Activated CD4-positive, alpha-beta T cell treated with anti-CD3 and anti-CD28 coated beads for 36 hours (primary cell): ENCODE measurements at places on chromosomes 2 and 18.

DNA sequence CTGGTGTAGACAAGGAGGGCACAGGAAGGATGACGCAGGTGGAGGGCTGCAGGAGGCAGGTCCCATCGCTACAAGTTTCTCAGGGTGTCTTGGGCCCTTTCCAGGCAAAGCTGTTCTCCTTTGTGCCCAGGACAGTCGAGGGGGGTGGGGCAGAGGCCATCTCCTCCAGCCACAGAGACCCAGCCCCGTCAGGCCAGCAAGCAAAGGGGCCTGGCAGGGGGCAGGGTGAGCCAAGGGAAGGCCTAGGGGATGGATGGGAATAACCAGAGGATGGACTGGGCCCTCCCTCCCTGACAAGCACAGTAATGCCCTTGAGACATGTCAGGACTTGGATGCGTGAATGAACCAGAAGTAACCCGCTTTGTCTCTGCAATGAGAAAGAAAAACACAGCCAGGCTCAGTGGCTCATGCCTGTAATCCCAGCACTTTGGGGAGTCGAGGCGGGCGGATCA is 6.3 kb downstream of the TCF23 start:
- no peak for DNase-seq
- no peaks in the 10 kb centered on the region for H3K27me3 ChIP-seq
- H3K36me3 ChIP-seq, result no peaks in the 10 kb centered on the region
- no peak overlapping the region for H3K4me3 ChIP-seq

GRCh38 chr2:169303579-169304305 is 58.6 kb downstream of the LRP2 start:
- H3K4me3 ChIP-seq, result no peak overlapping the region
- DNase-seq, result no peak
- H3K36me3 ChIP-seq, result no peaks in the 10 kb centered on the region
- no peaks in the 10 kb centered on the region for H3K4me1 ChIP-seq

DNA sequence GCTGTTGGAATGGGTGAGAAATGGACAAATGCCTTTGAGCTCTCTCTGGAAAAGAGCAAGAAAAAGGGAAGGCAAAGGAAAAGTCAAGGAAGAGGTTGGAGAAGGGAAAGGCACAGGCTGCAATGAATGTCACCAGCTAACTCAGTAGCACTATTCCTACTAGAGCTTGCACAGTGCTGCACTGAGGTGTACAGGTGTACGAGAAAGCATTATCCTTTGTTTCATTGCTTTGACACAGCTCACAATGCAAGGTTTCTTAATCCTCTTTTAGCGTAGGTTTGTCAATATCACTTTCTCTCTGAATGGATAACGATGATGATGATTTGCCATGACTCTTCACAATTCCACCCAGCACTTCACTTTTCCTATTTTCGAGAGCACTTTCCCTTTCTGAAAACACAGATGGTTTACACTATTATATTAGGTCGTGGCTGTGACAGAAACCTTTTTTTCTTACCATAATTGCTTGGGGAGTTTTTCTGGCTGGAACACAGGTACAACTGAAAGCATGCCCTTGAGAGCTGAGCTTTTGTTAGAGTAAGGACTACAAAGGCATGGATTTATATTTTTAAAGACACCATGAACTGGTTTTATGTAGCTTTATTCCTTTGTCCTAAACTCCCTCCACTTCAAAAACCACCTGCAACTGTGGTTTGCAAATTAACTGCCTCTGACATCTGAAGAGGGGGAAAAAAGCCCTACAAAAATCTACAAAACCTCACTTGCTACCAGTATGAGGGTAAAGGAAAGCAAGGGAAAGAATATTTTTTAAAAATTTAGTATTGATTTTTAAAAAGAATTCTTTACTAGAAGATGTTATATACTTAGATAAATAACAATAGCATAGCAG is 265.5 kb downstream of the TGIF1 start:
- no peak for DNase-seq
- H3K4me1 ChIP-seq, result peaks cover 7% of the 10 kb centered on the region
- H3K27me3 ChIP-seq, result peaks cover 8% of the 10 kb centered on the region
- no peak overlapping the region for H3K27ac ChIP-seq

DNA sequence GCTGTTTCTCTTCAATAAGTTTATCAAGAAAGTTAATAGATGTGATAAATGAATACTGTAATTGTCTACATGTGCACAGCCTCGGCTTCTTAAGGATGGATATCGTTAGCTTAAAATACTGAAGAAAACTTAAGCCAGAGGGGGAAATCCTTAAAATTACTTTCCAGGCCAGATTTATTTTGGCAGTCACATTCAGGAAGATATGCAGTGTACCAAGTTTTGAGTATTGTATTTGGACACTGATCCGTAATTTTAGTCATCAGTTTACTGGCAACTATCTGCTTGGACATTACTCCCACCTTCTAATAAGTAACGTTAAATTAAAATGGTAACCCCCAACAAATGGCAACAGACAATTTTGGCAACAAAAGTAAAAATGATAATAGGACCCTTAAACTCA is 770.0 kb upstream of the ZEB2 start:
- no peaks in the 10 kb centered on the region for H3K4me1 ChIP-seq
- H3K36me3 ChIP-seq, result no peaks in the 10 kb centered on the region
- H3K27me3 ChIP-seq, result no peaks in the 10 kb centered on the region
- H3K27ac ChIP-seq, result no peak overlapping the region

GRCh38 chr2:62654876-62655359 is 50.6 kb upstream of the EHBP1 start:
- no peak for DNase-seq
- H3K4me3 ChIP-seq, result no peak overlapping the region
- peaks cover 5% of the 10 kb centered on the region for H3K27me3 ChIP-seq
- peaks cover 3% of the 10 kb centered on the region for H3K36me3 ChIP-seq
- H3K4me1 ChIP-seq, result no peaks in the 10 kb centered on the region
- no peak overlapping the region for H3K27ac ChIP-seq

GRCh38 chr2:240997856-240998705 is at the start of gene SNED1:
Gene SNED1 (plus strand): TSS chr2:240998618. CDS start chr2:240998838, 220 bp downstream.
- peak; percentile 67 for DNase-seq
- no peak within 1 kb of the TSS for H3K4me3 ChIP-seq
- H3K27me3 ChIP-seq, result peaks cover 20% of the 10 kb centered on the region
- H3K36me3 ChIP-seq, result no peaks in the 10 kb centered on the region

GRCh38 chr2:75135776-75136400 is 63.4 kb downstream of the TACR1 start:
- H3K27me3 ChIP-seq, result no peaks in the 10 kb centered on the region
- no peaks in the 10 kb centered on the region for H3K4me1 ChIP-seq
- no peak for DNase-seq
- no peak overlapping the region for H3K27ac ChIP-seq
